K562 (cell line): ENCODE measurements at places on chromosomes 11 and 22. TPM values are rescaled to one million over a fixed set of nuclear protein-coding genes. Genes with fewer than 3 reads are reported as not detected.

- DNase-seq = peak; percentile 37
Measured at GRCh38 chr11:72613977-72614376, 60.2 kb downstream of the PDE2A start.

DNA sequence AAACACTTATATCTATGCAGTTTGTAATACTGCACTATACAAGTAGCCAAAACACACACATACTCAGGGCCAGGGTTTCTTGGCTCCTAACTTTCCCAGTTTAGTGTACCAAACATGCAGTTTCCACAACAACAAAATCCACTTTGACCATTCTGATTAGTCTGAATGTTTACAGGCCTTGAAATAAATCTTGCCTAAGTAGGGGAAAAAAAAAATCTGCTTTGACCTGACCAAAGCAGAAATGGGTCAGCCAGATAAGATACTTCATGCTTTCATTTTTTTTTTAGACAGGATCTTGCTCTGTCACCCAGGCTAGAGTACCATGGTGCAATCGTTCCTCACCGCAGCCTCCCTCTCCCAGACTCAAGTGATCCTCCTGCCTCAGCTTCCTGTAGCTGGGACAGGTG, 10.1 kb downstream of the PRR14L start:
- DNase-seq = no peak

DNA sequence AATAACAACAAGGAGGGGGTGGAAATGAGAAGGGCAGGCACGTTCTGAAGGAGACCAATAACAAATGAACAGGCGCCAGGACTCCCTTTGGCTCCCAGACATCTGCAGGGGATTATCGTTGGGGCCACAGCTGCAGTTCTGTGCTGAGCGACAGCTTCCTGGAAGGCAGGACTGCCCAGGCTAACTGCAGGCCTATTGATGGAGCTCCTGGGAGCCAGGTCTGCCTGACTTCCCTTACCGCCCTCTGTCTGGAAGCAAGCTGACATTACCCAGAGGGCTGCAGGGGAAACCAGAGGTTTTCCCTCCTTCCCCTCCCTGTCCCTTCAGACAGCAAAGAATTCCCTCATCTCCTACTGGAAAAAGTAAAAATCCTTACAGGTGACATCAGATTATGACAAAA, 5.0 kb downstream of the DRD2 start:
- no peak for DNase-seq

DNA sequence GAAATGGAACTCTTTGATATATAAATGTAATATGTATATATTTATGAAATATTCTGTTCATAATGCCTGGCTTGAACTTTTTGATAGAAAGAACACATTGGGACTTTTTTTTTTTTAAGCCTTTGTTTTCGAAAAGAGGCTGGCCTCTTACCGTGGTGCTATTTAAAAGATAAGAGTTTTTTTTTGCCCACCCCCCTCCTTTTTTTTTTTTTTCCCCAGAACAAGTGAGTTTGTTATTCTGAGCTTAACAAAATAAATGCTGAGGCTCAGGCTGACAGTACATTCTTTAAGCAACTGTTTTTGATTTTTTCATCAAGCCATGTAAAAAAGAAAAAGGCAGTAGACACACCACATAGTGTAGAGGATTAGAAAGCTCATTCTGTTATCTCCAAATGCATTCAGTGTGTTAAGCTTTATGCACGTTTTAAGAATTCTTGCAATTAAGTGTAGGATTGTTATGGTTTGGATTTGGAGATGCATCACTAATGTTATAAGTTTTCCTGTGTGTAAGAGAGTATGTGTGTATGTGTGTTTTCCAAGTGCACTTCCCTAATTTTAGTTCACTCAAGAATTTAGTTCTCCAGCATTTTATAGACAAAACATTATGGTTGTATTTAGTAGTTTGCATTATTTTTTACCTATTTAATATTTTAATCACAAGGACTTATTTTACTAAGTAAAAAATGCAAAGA, 12.0 kb downstream of the PDHX start:
- no peak for DNase-seq

GRCh38 chr11:103652013-103652412, 384.4 kb upstream of the DDI1 start:
- DNase-seq = no peak

GRCh38 chr11:70229737-70230136, 26.6 kb downstream of the FADD start:
- no peak for DNase-seq

- DNase-seq = no peak
Measured at GRCh38 chr22:26516503-26516902, 4.2 kb upstream of the TFIP11 start.

GRCh38 chr11:32792948-32793475, 1.4 kb downstream of the CCDC73 start:
- peak; percentile 39 for DNase-seq

GRCh38 chr11:353179-353873, 16.0 kb upstream of the B4GALNT4 start:
- no peak for DNase-seq

DNA sequence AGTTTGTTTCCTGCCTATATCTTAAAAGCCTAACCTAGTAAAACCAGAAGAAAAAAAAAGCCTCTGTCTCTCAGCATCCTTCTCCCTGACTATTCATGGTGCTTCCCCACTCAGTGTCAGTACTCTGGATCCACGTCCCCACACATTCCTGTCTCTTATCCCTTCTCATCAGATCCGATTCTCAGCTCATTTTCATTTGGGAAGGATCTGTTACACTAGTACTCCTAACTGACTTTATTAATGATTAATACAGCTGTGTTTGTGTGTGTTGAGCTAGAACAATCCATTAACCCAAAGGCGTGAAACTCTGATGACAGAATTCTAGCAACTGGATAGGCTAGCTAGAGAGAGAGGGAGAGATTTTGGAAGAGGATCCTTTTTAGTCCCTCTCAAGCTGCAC, 1.5 kb downstream of the PRRG4 start:
- no peak for DNase-seq

- DNase-seq = no peak
Measured at GRCh38 chr11:2447253-2447950, 2.6 kb downstream of the KCNQ1 start.

- DNase-seq = no peak
Measured at GRCh38 chr11:128026596-128026995, 560.8 kb downstream of the ETS1 start.

DNA sequence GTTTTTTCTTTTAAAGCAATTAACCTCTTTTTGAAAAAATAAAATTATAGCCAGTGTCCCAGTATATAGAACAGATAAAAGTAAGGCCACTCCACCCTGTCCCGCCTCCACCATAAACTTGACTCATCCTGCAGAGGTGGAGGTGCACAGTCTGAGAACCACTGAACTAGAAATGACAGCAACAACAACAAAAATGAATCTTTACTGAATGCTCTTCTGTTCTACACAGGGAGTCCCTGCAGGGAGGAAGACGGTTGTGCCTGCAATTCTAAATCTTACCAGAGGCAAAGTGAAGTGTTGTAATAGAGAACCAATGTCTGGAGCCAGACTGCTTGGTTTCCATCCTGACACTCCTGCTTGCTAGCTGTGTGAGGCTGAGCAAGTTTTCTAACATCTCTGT, 162.3 kb downstream of the FBXO7 start:
- DNase-seq = no peak

DNA sequence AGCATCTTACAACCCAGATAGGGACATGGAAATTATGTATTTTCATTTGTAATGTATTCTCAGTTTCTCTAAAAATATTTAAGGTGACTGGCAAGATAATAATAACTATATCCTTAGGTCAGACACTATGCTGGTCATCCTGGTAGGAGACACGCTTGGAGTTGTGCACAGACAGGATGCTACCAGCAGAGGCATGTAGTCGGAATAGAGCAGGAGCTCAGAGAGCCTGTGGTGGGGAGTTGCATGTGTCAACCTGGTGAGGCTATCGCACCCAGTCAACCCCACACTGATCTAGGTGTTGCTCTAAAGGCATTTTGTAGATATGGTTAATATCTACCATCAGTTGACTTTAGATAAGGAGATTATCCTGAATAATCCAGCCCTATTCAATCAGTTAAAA, 318.5 kb downstream of the MIAT start:
- DNase-seq = no peak

GRCh38 chr11:134835561-134835960, 423.5 kb upstream of the B3GAT1 start:
- no peak for DNase-seq

DNA sequence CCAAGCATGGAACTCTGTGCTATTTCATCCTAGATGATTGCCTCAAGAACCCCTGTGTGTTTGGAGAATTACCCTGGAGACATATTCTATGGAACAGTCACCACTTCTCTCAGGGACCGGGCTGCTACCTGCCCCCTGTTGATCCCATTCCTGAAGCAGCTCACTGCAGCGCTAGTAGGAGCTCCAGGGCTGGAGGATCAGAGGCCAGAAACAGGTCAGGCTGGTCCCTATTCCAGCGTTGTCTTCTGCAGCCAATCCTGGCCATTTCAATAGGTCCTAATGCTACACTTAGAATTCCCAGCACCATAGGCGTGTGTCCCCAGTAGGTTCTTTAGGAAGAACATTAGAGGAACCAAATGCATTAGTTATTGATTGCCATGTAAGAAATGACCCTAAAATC, 48.9 kb downstream of the BTG4 start:
- DNase-seq = no peak

- DNase-seq = no peak
Measured at GRCh38 chr22:46614025-46614931, 5.9 kb upstream of the GRAMD4 start.

DNA sequence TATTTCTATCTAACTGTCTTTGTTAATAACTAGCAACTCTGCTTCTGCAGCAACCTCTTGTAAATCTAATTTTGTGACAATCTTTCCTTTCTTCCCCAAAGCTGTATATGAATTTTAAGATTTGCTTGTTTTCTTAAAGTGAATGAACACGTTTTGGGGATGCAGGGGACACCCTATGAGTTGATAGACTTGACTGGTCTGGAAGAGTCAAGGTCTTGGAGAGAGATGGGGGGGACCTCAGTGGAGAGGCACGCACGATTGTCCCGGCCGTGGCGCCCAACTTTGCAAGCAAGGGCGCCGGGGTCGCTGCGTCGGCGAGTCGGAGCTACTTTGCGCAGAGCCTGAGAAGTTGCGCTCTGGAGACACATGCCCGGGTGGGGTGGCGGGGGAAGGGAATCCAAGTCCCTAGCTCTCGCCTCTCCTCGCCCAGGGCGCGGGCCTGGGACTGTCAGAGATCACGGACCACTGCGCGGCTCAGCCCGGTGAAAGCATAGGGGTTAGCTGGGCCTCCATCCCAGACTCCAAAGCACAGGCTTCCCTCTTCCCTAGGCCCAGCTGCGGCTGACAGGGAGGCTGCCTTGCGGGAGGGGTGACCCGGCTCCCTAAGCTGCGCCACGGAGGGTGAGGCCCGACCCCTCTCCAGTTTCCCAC, 854 bp downstream of the ABCC8 start:
- DNase-seq = no peak

- no peak for DNase-seq
Measured at GRCh38 chr22:49997251-49997599, 15.3 kb downstream of the IL17REL start.

GRCh38 chr22:40224702-40225101, 47.0 kb downstream of the TNRC6B start:
- DNase-seq = no peak

DNA sequence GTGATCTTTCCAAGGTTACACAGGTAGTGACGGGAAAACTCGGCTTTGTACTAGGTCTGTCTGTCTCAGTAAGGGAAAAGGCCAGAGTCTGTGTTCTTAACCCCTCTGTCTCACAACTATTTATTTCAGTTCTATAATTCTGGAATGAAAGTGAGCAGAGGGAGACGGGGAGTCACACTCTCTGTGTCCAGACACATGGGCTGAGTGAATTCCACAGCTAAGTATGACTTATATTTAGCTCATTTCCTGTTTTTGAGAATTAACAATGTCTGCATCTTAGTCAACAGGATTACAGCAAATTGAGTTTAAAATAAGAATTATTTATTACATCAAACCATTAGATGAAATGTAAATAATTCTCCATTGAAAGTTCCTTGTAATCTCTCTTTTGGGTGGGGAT, 62.5 kb upstream of the OR4B1 start:
- DNase-seq = no peak

DNA sequence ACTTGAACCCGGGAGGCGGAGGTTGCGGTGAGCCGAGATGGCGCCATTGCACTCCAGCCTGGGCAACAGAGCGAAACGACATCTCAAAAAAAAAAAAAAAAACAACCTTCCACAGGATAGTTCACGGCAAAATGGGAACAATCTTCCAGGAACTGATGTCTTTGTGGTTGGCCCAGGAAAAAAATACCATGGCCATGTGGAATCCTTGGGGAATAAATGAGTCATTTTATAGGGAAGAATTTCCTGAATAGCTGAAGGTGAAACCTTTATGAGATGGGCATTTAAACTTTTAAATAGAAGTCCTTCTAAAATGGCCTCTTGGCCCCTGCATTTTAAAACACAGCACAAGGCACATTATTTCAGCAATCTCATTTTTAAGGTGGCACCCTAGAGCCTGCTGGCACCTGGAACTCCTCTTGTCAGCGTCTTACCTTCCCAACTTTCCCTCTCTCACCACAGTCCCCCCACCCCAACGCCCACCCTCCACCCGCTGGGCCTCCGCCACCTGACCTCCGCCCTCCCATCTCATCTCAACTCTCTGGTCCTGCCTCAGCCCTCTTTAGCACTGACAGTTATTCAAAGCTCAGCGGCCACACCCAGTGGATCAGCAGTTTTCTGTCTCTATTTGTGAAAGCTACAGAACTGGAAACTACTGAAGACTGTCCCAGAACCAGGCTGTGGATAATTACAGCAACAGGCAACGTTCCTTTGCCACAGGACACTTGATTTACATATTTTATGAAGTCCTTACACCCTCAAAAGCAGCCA, 43.1 kb downstream of the SCGB1A1 start:
- DNase-seq = peak; percentile 59

DNA sequence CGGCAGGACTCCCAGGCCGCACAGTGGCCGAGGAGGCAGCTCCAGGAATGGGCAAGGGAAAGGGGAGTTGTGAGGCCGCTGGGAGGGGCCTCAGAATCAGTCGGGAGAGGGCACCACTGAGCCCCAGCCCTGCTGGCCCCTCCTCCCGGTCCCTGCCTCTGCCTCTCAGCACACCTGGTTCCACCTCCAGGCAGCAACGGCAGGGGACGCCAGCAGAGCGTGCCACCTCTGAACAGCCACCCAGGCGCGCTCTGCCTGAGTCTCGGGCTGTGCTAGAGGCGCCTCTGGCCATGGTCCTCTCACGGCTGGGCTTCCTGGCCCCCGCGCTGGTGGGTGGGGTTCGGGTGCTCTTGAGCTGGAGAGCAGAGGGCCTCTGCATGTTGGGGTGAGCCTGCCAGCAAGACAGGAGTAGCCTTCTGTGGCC, 33.0 kb downstream of the MOB2 start:
- DNase-seq = peak; percentile 68

Gene CARNS1
- 0.07 and 0.13 TPM in 2 replicates for total RNA-seq

Gene LSP1
- total RNA-seq = 0.73 and 1.1 TPM in 2 replicates

Gene BEST1
- total RNA-seq = 0.85 and 1.0 TPM in 2 replicates

Gene SYT9
- not detected in 2 replicates for total RNA-seq

Gene SGSM1
- not detected in 2 replicates for total RNA-seq

Gene SERPIND1
- 0.09 and 0.22 TPM in 2 replicates for total RNA-seq

Gene IL10RA
- total RNA-seq = 4.6 and 4.9 TPM in 2 replicates
